ENCODE measurements at places on chromosomes 3 and 15.

GRCh38 chr3:109924196-109924595 lies 586.9 kb upstream of the DPPA4 start:
- no peak for DNase-seq

DNA sequence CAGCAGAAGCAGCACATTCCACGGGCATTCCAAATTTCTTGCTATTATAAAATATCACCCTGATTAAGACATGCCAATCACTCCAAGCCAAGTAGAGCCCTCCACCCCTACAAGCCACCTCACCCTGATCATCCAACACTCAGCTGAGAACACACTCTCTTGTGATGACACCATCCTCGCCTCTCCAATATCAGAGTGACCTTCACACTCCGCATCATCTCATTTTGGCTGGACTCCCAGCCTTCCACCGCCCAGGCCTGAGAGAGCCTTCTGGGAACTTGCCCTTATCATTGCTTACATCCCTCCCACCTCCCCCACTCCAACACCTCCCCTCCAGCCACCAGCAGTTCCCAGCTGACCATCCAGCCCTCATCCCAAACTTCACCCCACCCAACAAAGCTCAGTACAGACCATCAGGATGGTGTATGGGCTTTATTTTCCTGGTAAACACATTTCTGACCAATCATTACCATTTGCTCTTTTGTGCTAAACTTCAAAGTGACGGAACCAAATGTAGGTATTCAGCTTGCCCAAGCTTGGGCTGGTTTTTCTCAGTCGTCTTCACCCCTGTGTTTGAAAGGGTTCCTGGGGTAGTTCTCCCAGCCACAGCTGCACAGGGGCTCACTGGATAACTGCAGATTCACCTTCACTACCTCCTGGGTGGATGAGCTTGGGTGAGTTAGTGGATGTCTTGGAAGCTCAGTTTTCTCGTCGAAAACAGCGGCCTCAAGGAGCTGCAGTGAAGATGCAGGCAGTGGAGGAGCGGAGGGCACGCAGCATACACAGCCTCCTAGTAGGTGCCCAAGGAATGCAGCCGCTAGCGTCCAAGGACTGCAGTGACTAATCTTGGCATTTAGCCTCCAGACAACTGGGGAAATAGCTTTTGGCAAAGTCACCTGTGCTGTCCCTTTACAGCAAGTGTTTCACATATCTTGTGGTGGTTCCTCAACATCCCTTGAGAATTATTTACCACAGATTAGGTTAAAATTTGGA lies 115.1 kb downstream of the LIPC start:
- DNase-seq, result no peak

DNA sequence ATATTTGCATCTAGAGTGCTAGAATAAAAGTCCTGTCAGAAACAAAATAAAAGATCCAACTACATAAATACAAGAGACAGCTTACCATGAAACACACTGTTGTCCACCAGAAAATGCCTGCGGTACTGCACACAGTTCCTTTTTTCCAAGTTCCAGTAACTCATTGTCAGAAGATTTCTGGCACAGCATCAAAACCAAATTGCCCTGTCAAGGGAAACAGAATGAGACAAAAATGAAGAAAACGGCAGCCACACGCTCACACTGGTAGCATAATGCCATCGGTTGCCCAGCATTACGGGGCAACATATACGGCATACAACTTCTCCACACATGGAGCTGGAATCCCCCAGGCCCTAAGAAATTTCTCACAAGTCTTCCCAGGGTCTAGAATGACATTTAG lies 40.8 kb downstream of the PLCH1 start:
- no peak for DNase-seq

GRCh38 chr3:136818191-136818768 lies 646 bp upstream of the SLC35G2 start:
- no peak for DNase-seq

GRCh38 chr3:37668431-37668817 lies 193.3 kb upstream of the CTDSPL start:
- DNase-seq, result no peak
